ENCODE measurements at places on chromosomes 5 and 9.
A peak's percentile ranks its signal among the peaks of the same experiment; 100 is the strongest.

GRCh38 chr5:155485386-155485785 lies 471.8 kb downstream of the KIF4B start:
- DNase-seq, result no peak

DNA sequence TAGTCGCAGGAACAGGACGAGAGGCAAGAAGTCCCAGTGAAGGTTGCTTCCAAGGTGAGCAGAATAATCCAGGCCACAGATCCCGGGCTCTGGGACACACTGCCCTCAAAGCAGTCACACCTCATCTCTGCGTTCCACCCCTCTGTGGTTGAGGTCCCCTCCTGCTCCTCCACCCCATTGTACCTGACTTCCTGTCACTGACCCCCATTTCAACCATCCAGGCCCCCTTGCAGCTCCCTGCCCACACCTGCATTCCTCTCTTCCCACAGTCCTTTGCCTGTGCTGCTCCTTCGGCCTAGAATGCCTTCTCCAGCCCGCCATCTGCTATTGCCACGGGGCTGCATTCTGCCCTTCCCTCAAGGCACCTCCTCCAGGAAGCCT lies 73.5 kb downstream of the PAX5 start:
- no peak for DNase-seq

DNA sequence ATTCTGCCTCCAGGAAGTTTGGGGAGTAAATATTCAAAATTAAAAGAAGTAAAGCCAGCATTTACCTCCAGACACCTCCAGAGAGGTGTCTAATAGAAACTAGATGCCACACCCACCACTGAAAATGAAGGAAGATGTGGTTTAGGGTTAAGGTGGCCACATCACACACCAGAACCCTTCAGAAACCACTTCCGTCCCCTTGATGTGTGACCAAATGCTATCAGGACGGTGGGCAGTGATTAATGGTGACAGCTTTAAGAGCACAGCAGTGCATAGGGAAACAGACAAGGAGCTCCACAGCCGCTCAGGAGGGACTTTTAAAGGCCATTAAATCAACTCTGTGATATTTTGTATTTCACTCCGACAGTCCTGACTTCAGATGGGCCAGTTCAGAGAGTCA lies 295.2 kb downstream of the BRINP1 start:
- no peak for DNase-seq

GRCh38 chr9:135221951-135222631 lies 134.6 kb downstream of the OLFM1 start:
- DNase-seq, result no peak

GRCh38 chr9:27125936-27126335 lies 16.9 kb downstream of the TEK start:
- no peak for DNase-seq

DNA sequence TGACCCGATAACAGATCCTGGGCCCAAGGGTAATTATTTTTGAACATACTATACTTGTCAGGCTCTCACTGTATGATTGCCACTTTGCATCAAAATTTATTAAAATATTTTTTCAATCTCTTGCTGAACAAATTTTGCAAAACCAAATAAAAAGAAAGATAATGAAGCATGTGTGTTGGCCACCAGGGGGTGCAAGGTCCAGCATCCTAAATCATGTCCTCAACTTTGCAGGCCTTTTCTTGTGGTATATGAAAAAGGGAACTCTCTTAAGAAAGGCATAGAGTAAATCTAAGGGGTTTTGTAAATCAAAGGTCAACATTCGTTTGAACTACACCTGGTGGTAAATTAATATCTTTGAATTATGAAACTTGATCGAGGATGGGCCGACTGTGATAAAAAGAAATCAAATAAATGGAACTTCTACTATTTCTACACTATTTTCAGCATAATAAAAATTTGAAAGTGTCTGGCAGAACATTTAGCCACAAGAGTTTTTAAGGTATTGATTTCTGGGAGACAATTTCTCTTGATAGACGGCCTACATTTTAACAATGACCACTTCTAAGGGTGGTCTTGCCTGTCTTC lies 676.5 kb downstream of the DMRTA1 start:
- DNase-seq, result no peak

GRCh38 chr9:136059321-136059791 lies 35.7 kb downstream of the NACC2 start:
- DNase-seq, result no peak

- DNase-seq, result no peak
Measured at GRCh38 chr5:111584651-111585050, 72.3 kb upstream of the STARD4 start.

GRCh38 chr5:158413122-158413680 lies 554.3 kb upstream of the CLINT1 start:
- no peak for DNase-seq

- DNase-seq, result no peak
Measured at GRCh38 chr5:139296862-139297326, 3.4 kb downstream of the MATR3 start.

GRCh38 chr9:16524078-16524477 lies 346.4 kb downstream of the BNC2 start:
- DNase-seq, result no peak

DNA sequence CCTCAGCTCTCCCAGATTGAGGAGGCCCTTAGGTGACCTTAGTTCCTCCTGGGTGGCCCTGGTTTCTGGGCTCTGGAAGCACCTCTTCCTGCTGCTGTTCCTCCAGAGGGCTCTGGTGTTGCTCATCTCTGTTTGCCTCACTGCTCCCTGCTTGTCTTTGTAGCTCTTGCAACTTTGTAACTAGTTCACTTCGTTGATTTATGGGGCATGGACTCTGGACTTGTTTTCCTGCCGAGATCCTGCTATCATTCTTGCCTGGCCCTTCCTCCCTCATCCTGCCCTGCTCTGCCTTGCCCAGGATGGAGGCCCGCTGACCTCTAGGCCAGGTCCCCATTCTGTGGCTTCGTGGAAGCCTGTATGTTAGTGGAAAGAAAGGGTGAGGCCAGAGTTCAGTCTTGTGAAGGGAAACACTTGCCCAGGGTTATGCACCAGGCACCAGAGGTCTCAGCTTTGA lies 169.3 kb downstream of the MACROH2A1 start:
- DNase-seq, result no peak

GRCh38 chr9:106111039-106111730 lies 416.8 kb downstream of the TMEM38B start:
- no peak for DNase-seq

GRCh38 chr9:4787876-4788275 lies 4.9 kb upstream of the RCL1 start:
- DNase-seq, result no peak

GRCh38 chr5:11894992-11895391 lies 9.3 kb downstream of the CTNND2 start:
- DNase-seq, result no peak

DNA sequence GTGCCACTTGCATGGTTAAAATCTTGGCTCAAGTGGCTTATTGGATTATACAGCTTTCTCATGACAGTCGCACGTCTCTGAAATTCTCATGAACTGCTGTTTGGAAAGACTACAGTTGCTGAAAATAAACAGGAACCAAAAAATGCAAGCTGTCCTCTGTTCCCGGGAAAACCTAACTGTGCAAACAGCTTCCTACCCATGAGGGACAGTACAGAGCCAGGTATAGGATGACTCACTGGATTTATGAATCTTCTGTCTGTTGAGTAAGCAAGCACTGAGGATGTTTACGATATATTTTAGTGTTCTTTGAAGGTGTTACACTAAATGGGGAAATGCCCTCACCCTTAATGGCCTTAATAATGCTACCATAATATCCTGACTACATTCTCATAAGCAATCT lies 380.3 kb upstream of the TNC start:
- DNase-seq, result no peak

GRCh38 chr5:83641946-83642345 lies 78.7 kb downstream of the HAPLN1 start:
- no peak for DNase-seq

GRCh38 chr9:99720455-99721050 lies 101.1 kb upstream of the NR4A3 start:
- DNase-seq, result no peak

- no peak for DNase-seq
Measured at GRCh38 chr5:25448646-25449045, 803.9 kb upstream of the CDH10 start.

DNA sequence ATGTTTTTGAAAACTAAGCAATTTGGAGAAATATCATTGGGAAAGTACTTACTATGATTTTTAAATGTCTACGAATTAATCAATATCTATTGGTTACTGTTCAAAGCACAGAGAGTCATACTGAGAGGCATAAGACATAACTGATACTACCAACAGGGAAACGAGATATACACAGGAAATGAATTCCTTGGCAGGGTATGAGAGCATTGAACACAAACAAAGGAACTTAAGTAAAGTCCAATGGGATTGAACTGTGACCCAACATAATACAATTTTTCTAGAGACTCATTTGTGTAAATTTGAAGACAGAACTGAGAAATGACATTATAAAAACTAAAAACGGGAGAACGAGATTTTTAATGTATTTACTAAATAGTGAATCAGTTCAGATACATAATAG lies 1.3 kb upstream of the ITGA1 start:
- DNase-seq, result no peak

DNA sequence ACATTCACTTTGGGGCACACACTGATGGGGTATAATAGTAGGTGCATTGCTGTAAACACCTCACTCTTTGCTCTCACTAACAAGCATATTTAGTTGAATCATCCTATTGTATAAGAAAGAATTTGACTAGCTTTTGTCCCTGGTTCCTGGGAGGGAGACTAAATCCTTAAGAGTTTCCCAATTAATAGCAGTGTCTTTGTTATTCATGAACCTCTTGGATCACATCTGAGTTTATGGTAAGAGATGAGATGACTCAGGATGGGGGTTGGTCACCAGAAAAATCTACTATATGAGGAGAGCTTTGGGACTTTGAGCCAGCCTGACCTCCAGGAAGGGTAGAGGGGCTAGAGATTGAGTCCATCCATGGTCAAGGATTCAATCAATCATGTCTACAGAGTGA lies 56.8 kb downstream of the PUM3 start:
- DNase-seq, result no peak

- DNase-seq, result no peak
Measured at GRCh38 chr5:98296426-98296825, 477.0 kb upstream of the RGMB start.

DNA sequence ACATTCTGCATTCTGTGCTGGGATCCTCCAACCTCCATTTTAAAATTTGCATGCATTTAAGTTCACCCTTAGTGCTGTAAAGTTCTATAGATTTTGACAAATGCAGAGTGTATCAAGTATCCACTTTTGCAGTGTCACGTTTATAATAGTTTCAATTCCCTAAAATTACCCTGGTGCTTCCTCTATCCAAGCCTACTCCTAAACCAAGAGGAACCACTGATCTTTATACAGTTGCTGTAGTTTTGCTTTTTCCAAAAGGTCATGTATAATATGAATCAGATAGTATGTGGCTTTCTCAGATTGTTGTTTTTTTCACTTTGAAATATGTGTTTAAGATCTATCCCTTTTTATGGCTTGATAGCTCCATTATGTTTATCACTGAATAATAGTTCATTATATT lies 468.4 kb upstream of the CDH6 start:
- DNase-seq, result no peak

- DNase-seq, result no peak
Measured at GRCh38 chr5:133899506-133899905, 68.9 kb downstream of the C5orf15 start.

DNA sequence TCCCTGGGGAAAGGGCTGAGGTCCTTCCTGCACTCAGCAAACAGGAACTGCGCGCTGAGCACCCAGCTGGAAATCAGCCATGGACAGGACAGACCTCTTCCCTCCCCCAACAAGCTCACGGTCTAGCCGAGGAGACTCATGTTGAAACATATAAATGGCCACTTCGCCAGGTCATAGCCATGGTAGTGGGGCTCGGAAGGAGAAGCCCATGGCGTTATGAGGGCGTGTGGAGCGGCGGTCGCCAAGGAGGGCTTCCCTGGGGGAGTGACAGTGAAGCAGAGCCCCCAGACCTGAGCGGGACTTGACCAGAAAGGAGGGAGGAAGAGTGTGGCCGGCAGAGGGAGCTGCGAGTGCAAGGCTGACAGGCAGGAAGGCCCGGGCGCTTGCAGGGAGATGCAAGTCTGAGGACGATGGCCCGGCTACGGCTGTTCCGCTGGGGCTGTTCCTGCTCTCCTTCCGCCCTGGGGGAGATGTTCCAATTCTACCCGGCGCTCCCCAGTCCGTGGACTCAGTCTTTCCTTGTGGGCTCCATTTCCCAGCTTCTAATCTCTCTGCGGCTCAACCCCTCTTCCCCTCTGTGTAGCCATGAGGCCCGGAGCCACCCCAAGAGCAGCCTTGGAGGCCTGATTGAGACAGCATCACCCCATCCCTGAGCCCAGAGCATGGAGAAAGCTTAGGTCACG lies 43.9 kb upstream of the PRRC2B start:
- peak; percentile 86 for DNase-seq

DNA sequence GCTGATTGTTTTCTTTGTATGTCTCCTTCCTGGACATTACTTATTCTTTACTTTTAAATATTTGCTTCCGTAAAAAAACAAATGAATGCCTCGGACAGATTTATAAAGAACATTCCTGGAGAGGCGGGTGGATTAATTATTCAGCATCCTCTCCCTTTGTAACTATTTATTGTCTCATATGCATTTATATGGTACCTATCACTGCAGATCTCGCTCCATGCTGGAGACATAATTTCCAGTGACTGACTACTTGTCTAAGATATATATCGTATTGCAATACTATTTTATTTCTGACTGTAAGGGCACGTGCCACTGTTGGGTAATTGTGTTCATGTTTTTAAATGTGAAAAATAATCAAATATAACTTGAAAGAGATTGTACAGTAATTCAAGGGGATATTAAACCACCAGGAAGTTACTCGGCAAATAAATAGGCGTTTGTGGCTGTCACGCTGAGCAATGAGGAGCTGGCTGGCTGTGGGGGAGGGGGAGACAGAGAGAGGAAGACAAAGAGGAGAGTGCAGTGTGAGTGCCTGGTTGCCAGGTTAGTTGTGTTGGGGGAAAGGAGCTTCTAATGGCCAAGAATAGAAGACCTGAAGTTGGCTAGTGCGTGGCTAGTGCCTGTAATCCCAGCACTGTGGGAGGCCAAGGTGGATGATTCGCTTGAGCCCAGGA lies 131.8 kb upstream of the GABRP start:
- no peak for DNase-seq

DNA sequence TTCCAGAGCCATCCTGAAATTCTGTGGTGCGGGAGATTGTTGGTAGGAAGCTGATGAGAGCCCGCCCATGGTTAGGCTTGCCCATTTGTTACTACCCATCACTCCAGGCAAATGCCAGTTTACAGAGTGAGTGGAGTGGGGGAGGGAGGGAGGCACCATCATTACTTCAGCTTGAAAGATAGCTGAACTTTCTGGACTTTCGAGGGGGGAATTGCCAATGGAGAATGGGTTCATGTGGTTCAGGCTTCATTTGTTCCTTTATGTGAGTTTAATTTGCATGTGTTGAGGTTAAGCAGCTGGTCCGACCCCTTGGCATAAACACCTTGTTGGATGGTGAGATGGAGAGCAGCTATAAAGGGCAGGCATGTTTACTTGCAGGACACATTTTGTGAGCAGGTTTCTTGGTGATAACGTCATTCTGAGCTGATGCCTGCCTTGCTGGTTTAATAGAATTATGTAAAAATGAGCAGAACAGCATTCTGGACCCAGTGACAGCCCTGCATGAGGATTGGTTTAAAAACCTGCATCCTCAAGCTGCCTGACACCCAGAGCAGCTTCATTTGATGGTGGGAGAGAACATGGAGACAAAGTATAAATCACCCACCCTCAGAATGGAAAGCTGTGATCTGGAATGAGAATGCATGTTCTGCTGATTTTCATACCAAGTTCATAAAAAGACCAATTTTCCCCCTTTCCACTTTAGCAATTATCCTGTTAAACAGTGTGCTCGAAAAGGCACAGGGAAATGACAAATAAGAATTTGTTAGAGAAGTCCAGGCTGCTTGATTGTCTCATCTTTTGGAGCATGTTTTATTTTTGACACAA lies 106.3 kb downstream of the TRIO start:
- no peak for DNase-seq

All from activated T-cell treated with anti-CD3 and anti-CD28 coated beads, Interleukin-2, amount 50 U/mL, for 1 hour (primary cell).